ENCODE measurements at places on chromosomes 6 and 20. TPM values are rescaled to one million over a fixed set of nuclear protein-coding genes. Genes with fewer than 3 reads are reported as not detected.

Gene PHF20
- 23.6 TPM for polyA plus RNA-seq

Gene TCP11
- polyA plus RNA-seq, result 0.30 TPM

Gene RNGTT
- polyA plus RNA-seq, result 5.4 TPM

Gene SLC22A1
- 0.10 TPM for polyA plus RNA-seq

Gene THEMIS
- not detected for polyA plus RNA-seq

Gene C20orf204
- 0.11 TPM for polyA plus RNA-seq

Gene TRERF1
- polyA plus RNA-seq, result 9.9 TPM

Gene BPIFB2
- polyA plus RNA-seq, result not detected

Gene LAMA2
- 8.9 TPM for polyA plus RNA-seq

Gene HECA
- 3.1 TPM for polyA plus RNA-seq

Gene TCF15
- polyA plus RNA-seq, result not detected

Gene RHAG
- not detected for polyA plus RNA-seq

Gene MOCS1
- 5.5 TPM for polyA plus RNA-seq

Gene NDUFAF5
- polyA plus RNA-seq, result 11.9 TPM

Gene FLOT1
- 162 TPM for polyA plus RNA-seq

Gene PBX2
- polyA plus RNA-seq, result 56.8 TPM

Gene C6orf89
- 30.8 TPM for polyA plus RNA-seq

Gene FYN
- 30.8 TPM for polyA plus RNA-seq

Gene IMPG1
- polyA plus RNA-seq, result not detected

Gene SLC22A3
- polyA plus RNA-seq, result not detected

Gene RGS17
- 0.75 TPM for polyA plus RNA-seq

Data from IMR-90 (cell line).